ENCODE measurements at places on chromosomes 11 and 22.

DNA sequence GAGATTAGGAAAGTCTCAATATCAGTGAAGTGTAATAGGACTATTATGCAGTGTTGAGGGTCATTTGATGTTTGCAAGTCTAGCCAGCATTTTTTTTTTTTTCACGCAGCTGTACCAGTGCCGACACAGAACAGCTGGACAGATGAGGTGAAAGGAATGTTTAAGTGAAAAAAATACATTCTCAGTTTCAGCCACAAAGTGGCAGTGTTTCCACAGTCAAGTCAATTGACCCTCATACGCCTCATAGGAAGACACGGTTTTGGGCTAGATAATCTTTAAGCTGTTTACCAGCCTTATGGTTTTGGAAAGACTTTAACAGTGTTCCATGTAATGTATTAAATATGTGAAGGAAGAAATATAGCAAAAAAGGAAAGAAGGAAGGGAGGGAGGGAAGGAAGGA, 349.9 kb upstream of the ANO3 start:
- DNase-seq: no peak

- no peak for DNase-seq
These were observed 3.1 kb upstream of the EHD1 start for GRCh38 chr11:64881476-64881875.

DNA sequence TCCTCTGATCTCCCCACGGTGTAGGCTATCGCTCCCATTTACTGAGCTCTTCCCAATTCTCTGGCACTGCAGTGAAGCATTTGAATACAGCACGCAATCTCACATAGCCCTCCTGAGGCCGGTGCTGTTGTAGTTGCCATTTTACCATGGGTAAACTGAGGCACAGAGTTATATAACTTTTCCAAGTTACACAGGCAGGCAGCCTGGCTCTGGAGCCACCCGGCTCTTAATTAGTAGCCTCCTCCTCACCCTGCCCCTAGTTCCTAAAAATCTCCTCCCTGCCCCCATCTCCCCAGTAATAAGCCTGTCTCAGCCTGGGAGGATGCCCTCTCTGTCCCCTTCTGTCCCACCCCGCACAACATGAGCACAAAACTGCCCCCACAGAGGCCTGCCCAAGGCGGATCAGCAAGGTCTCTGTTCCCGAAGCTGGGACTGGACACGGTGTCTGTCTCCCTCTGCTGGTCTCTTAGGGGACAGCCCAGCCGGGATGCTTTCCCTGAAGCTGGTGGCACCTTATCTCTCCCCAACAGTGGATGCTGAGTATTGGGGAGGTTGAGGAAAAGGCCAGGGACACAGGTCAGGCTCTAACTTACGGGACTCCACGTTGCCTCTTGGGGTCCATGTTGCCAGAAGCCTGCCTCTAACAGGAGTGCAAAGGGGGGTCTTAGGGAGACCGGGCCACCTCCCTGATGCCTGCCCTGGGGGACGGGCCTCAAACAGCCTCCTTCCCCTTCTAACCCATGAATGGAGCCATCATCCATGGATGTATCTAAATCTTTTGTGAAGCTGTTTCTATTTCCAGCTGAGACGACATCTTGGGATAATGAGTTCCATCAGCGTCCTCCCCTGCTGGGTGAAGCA, 9.1 kb upstream of the CLCF1 start:
- DNase-seq: peak; percentile 80

GRCh38 chr11:60455531-60456042, at the start of gene MS4A1:
TSS of gene MS4A1 (plus strand) at chr11:60455847. CDS start at chr11:60462375, 6,528 bp downstream.
- DNase-seq: no peak

GRCh38 chr22:36196254-36197064, 5.2 kb downstream of the APOL4 start:
- DNase-seq: no peak

DNA sequence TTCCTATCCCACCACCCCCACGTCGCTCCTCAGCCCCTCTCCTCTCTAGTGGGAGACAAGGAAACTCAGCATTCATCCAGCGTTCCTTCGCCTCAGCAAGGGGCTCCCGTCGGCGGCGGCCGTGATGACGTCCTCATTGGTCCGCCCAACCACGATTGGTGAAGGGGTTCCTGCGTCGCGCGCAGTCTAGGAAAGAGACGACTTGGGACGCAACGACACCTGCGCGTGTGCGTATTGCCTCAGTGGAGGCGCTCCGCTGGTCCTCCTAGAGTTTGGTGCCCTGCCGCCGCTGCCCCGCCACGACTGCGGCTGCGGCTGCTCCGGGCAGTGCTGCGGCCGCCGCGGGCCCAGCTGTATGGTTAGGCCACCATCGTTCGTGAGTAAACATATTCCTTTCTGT, 56.6 kb downstream of the CCDC81 start:
- no peak for DNase-seq

GRCh38 chr22:38727530-38728451, 22.0 kb downstream of the GTPBP1 start:
- no peak for DNase-seq

- DNase-seq: no peak
These were observed 229.8 kb downstream of the TBC1D22A start for GRCh38 chr22:46992121-46992731.

- no peak for DNase-seq
These were observed 1.4 kb downstream of the CHKB start for GRCh38 chr22:50581031-50581949.

GRCh38 chr11:75286826-75287465, 46.4 kb downstream of the TPBGL start:
- DNase-seq: no peak

- DNase-seq: no peak
These were observed 33.9 kb upstream of the MN1 start for GRCh38 chr22:27835446-27835845.

GRCh38 chr11:131446590-131447275, 76.3 kb downstream of the NTM start:
- DNase-seq: no peak

DNA sequence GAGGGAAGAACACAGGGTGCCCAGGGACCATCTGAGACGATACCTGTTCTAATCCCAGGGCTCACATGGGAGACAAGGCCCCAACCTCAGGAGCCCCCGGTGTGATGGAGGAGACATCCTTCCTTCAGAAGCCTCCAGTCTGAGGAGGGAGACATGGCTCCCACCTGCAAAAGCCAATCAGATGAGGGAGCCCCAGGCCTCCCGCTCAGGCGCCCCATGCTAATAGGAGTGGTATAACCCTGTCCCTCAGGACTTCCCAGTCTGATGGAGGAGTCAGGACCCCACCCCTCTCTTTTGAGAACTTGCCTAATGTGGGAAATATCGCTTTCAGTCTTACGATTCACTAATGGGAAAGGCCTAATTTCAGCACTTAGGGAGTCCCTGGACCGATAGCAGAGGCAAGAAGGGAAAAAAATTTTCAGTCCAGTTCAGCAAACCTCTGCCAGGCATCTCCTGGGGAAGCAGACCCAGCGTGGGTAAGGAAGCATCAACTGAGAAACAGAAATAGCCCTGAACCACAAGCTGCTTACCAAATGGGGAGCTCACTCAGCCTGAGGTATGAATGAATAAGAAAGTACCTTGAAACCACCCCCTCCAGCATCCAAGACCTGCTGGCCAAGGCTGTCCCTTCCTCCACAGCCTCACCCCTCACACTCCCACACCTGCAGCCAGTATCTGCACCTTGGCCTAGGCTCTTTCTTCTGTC, 5.9 kb downstream of the ARRB1 start:
- DNase-seq: no peak

DNA sequence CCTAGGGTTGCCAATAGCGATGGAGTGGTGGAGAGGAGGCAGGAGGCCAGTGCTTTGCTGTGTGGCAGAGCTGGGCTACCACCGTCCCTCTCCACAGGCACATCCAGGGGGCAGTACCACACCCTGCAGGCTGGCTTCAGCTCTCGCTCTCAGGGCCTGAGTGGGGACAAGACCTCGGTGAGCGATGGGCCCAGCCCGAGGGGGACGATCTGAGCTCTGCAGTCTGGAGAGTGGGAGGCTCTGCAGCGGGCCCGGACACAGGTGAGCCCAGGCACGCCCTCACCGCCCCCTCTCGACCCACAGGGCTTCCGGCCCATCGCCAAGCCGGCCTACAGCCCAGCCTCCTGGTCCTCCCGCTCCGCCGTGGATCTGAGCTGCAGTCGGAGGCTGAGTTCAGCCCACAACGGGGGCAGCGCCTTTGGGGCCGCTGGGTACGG, 2.5 kb downstream of the PKP3 start:
- DNase-seq: no peak

DNA sequence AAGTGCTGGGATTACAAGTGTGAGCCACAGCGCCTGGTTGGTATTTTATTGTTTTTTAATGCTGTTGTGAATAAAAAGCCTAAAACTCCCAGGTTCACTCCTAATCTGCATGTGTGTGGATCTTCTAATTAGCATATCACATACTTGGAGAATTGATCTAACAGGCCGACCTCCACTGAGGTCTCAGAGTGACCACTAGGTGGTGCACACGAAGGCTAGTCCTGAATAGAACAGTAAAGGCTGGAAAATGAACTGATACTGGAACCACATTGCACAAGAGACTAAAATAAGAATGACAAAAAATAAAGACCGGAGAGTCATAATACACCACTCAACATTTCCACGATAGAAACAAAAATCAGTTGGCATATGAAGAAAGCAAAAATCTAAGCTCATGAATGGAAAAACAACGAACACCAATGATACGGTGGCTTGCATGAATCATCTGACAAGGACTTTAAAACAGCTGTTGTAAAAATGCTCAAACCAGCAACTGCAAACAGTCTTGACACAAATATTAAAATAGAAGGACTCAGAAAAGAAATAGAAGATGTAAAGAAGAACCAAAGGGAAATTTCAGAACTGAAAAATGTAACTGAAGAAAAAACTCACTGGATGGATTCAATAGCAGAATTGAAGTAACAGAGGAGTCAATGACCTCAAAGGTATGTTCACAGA, 19.2 kb downstream of the PIM3 start:
- DNase-seq: no peak

DNA sequence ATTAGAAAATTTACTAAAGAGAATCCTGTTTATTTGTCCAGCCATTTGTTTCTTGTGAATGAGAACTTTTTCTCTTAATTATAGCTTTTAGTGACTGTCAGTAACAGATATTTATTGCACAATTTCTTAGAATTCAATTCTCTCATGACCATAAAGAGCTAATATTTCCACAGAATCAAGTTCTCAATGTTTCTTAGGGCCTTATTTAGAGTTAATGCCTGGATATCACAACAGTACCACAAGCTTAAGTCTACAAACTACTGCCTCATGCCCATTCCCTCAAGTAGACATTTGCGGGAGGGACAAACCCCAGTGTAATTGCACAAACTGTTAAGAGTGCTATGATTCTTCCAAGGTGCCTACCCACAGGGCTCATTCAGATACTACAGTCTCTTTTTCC, 199.7 kb upstream of the POU2AF2 start:
- no peak for DNase-seq

- peak; percentile 80 for DNase-seq
These were observed at the start of gene PRAME for GRCh38 chr22:22558972-22559603. TSS of gene PRAME (minus strand) at chr22:22559265. CDS start at chr22:22556832, 2,433 bp downstream.

DNA sequence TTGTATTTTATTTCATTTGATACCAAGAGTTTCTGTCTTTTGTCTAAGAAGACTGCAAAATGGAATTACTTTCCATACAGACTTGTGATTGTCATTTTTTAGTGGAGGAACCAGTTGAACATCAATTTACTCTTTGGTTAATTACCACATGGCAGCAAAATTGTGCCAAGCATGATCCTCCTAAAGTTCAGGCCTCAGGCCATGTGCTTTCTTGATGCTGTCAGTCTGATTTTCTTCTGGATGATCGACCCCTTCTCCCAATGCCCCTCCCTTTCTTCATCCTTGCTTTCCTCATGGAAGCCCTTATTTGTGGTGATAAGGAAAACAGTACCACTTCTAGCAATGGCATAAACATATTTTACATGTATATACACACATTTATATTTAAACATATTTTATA, 76.2 kb downstream of the SVIP start:
- no peak for DNase-seq

DNA sequence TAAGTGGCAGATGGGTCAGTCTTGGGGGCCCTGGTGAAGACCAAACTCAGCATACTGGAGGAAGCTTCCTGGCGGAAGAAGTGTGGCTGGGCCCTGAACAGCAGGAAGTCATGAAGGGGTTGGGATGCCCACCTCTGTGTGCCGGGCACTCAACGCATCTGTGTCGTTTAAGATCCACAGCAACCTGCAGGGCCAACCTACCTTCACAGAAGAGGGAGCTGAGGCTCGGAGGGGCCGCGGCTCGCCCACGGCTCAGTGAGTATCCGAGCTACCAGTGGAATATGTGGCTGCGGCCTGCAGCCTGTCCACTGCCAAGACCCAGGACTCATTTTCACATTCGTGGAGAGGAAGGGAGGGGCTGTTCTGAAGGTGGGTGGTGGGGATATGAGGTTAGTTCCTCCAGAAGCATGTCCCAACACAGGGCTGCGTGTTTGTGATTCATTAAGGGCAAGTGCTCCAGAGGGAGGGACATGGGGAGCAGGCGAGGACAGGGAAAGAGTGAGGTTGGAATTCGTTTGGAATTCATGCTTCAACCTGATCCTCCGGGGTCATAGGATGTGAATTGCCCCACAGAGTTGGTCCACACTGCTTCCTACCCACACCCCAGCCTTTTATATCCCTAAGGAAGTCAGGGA, 99.6 kb downstream of the MPPED1 start:
- DNase-seq: no peak

GRCh38 chr11:18802381-18803257, 11.0 kb upstream of the PTPN5 start:
- DNase-seq: peak; percentile 11

DNA sequence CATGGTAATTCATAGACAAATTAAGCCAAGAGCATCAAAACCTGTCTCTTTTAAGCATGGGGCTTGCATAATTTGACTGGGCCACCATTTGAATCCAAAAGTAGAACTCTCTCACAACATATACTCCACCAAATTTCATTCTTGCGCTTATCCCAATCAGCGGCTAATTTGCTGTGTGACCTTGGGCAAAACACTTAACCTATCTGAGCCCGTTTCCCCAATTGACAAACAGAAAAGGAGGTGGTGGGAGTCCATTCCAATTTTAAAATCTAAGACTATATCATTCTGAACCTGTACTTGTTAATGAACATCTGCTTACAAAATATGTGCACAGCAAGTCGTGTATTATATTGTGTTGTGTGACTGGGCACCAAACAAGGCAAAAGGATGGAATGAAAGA, 338.1 kb upstream of the NARS2 start:
- DNase-seq: no peak

GRCh38 chr22:39359659-39360195, 9.9 kb downstream of the SYNGR1 start:
- DNase-seq: no peak

- DNase-seq: no peak
These were observed 33.1 kb downstream of the CCDC15 start for GRCh38 chr11:124987096-124987495.

- DNase-seq: no peak
These were observed 10.7 kb upstream of the IL18BP start for GRCh38 chr11:71988050-71988449.
